ENCODE measurements at places on chromosomes 13 and 19.

GRCh38 chr19:35154525-35155406, at the start of gene FXYD5:
FXYD5 (plus strand) TSS chr19:35154735; CDS start chr19:35155551, 816 bp downstream.
- no peak for DNase-seq

DNA sequence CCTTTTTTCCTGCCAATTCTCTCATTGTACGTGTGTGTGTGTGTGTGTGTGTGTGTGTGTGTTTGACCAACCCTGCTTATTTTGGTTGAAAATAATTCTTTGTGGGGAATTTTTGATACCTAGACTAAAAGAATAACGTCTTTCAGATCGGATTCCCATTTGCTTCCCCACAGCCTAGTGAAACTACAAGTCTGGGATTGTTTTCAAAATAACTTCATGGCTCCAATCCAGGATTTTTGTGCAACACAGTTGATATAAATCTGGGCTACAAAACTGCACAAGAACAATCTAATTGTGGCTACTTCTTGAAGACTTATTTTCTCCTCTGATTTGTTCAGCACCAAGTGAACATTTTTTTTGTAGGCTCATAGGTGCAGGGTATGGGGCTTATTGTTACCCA, 332.8 kb upstream of the MIR17HG start:
- DNase-seq, result no peak

GRCh38 chr19:6801485-6802086, 29.1 kb downstream of the VAV1 start:
- no peak for DNase-seq

DNA sequence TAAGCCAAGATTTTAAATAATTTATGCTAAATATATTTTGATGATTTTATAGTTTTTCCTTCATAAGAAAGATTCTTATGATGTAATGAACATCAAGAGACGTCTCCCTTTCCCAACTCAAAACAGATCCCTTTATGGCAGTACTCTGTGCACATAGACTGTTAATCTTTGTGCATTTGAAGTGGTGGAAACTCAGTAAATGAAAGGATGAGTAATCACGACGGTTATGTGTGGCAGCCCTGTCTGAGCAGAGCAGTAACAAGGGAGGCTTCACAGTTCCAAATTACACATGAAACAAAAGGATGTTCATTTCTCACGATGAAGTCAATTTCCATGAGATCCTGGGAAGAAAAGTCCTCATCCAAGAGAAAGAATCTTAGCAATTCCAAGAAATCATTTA, 498.1 kb downstream of the KLF5 start:
- DNase-seq, result no peak

DNA sequence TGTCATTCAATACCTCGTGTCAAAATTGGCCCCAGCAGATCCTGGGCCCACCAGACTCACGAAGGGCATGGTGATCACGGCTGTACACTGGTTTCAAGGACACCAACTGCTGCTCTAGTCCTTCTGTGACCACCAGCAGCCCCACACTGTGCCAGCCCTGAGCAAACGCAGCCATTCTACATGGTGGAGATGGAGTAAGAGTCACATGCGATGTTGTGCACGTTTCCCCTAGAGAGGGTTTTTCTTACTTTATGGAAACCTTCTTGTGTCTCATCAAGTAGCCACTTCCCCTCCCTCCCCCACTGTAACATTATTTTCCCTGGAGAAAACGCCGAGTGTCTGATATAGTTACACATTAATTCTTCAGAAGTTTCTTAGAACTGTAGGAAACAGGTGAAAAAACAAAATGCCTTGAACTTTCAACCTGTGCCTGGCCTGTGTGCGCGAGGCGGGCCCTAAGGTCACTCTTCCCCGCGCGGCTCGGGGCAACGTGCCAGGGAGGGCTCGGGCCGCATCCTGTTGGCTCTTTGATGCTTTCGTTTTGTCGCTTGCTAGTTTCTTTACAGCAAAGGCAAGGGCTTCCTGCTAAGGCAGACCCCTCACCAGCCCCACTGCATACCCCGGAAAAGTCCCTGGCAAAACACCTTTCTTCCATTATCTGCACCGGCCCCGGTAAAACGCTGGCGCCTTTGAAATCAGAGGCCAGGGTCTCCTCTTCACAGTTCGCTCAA, 44.6 kb downstream of the GGACT start:
- DNase-seq, result no peak
